Activated naive CD8-positive, alpha-beta T cell treated with anti-CD3 and anti-CD28 coated beads, Interleukin-2, amount 10 ng/mL, durations not matched to agents 7 days and 5 days (primary cell): ENCODE measurements at places on chromosomes 3 and 15. TPM values are rescaled to one million over a fixed set of nuclear protein-coding genes. Genes with fewer than 3 reads are reported as not detected.

PEX5L gene
- total RNA-seq = not detected

DPPA2 gene
- not detected for total RNA-seq

HAPLN3 gene
- 79.1 TPM for total RNA-seq

SLC9C1 gene
- not detected for total RNA-seq

P2RY12 gene
- not detected for total RNA-seq

GNAT1 gene
- not detected for total RNA-seq

RBPMS2 gene
- total RNA-seq = not detected

GPR87 gene
- not detected for total RNA-seq

ITPKA gene
- total RNA-seq = not detected

SOX14 gene
- not detected for total RNA-seq

GOLGA8K gene
- total RNA-seq = 4.0 TPM

TRAT1 gene
- 54.5 TPM for total RNA-seq

MRPL47 gene
- 30.4 TPM for total RNA-seq

FETUB gene
- not detected for total RNA-seq

GUCA1C gene
- not detected for total RNA-seq

LYZL4 gene
- total RNA-seq = not detected

INKA1 gene
- 1.3 TPM for total RNA-seq

IL17RE gene
- 1.1 TPM for total RNA-seq

SLC25A38 gene
- 46.1 TPM for total RNA-seq

ROPN1 gene
- not detected for total RNA-seq

SH2D7 gene
- total RNA-seq = not detected

NOX5 gene
- not detected for total RNA-seq

PPP1R14D gene
- total RNA-seq = not detected

ALPK3 gene
- 0.28 TPM for total RNA-seq

TIMP4 gene
- not detected for total RNA-seq

PHLDB2 gene
- total RNA-seq = 5.1 TPM

FBXW12 gene
- total RNA-seq = not detected

FSTL1 gene
- total RNA-seq = 0.31 TPM

TARS3 gene
- 16.9 TPM for total RNA-seq

TM4SF1 gene
- not detected for total RNA-seq

SLC9A9 gene
- 9.9 TPM for total RNA-seq

PLA1A gene
- not detected for total RNA-seq

SLC26A6 gene
- total RNA-seq = 54.4 TPM

SPPL2A gene
- total RNA-seq = 72.3 TPM

CAMKV gene
- total RNA-seq = not detected

NXPE3 gene
- total RNA-seq = 29.8 TPM

VEPH1 gene
- total RNA-seq = not detected

NSUN3 gene
- 16.4 TPM for total RNA-seq

PDIA5 gene
- 7.2 TPM for total RNA-seq

ELL3 gene
- total RNA-seq = 4.6 TPM

TRPM1 gene
- total RNA-seq = not detected

SLC24A5 gene
- total RNA-seq = not detected

OSTN gene
- not detected for total RNA-seq

HHLA2 gene
- total RNA-seq = 4.0 TPM

IGSF10 gene
- total RNA-seq = not detected

SERPINI2 gene
- total RNA-seq = not detected

NLGN1 gene
- total RNA-seq = not detected

CHAC1 gene
- total RNA-seq = 14.1 TPM

FGD5 gene
- not detected for total RNA-seq

SAMD7 gene
- total RNA-seq = not detected

ZPLD1 gene
- not detected for total RNA-seq

CADM2 gene
- 0.62 TPM for total RNA-seq

GRK7 gene
- total RNA-seq = not detected

TXNRD3 gene
- 1.5 TPM for total RNA-seq

IDH2 gene
- total RNA-seq = 260 TPM

REC114 gene
- total RNA-seq = not detected

WNT5A gene
- not detected for total RNA-seq

CORO2B gene
- total RNA-seq = not detected
